ENCODE measurements at places on chromosomes 16 and 17. TPM values are rescaled to one million over a fixed set of nuclear protein-coding genes. Genes with fewer than 3 reads are reported as not detected.

Gene MT1M
- total RNA-seq = not detected

Gene CENPN
- total RNA-seq = 52.2 TPM

Gene GAS2L2
- not detected for total RNA-seq

Gene SLC35B1
- total RNA-seq = 88.9 TPM

Gene KRTAP16-1
- total RNA-seq = not detected

DNA sequence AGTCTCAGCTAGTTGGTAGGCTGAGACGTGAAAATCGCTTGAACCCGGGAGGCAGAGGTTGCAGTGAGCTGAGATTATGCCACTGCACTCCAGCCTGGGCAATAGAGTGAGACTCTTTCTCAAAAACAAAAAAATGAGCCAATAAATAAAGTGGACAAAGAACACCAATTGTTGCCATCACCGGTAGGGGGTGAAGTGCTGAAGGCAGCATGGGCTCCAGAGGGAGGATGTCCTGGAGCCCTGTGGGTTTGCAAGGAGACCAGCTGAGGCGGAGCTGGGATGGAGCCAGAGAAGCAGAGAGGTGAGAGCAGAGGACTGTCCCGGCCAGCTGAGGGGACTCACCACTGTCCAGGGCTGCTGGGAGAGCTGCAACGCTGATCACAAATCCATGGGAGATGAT, 13.8 kb downstream of the CHST6 start:
- no peak for DNase-seq
- no peak overlapping the region for H3K27ac ChIP-seq
- H3K36me3 ChIP-seq = no peaks in the 10 kb centered on the region
- no peak overlapping the region for H3K4me3 ChIP-seq

DNA sequence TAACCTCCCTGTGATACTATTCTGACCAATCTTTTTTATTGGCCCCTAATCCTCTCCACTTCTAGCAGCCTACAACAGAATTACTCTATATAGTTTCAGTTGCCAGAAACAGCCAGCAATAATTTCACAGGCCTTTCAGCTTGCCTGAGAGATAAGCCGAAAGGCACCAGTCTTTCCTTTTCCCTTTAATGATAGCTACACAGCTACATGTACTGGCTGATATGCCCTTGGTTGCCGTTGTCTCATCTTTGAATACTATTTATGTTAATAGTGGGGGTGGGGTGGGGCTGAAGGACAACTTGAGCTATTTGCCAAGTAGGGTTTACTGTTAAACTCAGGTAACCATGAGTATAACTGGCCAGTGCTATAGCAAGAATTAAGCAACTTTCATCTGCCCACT, 35.8 kb upstream of the RASL10B start:
- no peaks in the 10 kb centered on the region for H3K4me1 ChIP-seq
- no peak overlapping the region for H3K4me3 ChIP-seq
- H3K36me3 ChIP-seq = peaks cover 16% of the 10 kb centered on the region
- H3K27ac ChIP-seq = no peak overlapping the region

DNA sequence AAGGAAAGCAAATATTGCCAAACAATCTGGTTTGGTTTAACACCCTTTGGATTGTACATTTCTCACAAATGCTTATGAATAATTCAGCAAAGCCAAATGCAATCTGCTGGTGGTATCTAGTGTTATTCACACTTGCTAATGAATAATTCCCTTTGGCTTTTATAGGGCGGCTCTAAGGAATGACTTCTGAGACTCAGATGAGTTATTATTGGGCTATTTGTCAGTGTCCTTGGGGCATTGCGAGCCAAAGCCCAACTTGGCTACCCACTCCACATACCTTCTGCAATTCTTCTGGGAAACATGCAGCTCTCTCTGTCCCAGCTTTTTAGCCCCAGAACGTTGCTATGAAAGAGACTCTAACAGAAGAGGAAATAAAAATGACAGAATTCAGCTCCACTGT, 41.1 kb downstream of the FTO start:
- H3K4me3 ChIP-seq = no peak overlapping the region
- no peak overlapping the region for H3K27ac ChIP-seq
- no peaks in the 10 kb centered on the region for H3K36me3 ChIP-seq
- no peak for DNase-seq
- H3K27me3 ChIP-seq = no peaks in the 10 kb centered on the region

DNA sequence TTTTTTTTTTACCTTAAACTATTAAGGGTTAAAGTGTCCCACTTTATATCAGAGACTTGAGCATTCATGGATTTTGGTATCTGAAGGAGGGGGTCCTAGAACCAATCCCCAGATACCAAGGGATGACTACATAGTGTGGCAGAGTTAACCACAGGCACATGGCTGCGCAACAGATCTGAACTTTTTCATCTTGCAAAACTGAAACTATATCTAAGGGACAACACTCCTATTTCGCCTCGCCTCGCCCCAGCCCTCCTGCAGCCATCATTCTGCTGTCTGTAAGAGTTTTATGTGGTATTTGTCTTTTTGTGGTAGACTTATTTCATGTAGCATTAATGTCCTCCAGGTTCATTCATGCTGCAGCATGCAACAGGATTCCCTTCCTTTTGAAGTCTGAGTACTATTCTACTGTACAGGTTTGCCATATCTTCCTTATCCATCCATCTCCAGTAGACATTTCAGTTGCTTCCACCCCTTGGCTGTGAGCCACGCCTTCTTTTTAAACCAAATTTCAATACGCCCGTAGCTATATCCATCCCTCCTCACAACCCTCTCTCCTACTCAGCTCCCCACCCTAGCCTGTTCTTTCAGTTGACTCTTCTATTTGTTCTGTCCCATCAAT, 53.2 kb downstream of the AMFR start:
- H3K27me3 ChIP-seq = no peaks in the 10 kb centered on the region
- DNase-seq = no peak
- H3K4me3 ChIP-seq = no peak overlapping the region
- H3K4me1 ChIP-seq = peaks cover 5% of the 10 kb centered on the region

GRCh38 chr17:83196024-83196365, 116.6 kb downstream of the METRNL start:
- no peak overlapping the region for H3K4me3 ChIP-seq
- no peaks in the 10 kb centered on the region for H3K36me3 ChIP-seq
- no peak overlapping the region for H3K27ac ChIP-seq
- H3K27me3 ChIP-seq = no peaks in the 10 kb centered on the region

DNA sequence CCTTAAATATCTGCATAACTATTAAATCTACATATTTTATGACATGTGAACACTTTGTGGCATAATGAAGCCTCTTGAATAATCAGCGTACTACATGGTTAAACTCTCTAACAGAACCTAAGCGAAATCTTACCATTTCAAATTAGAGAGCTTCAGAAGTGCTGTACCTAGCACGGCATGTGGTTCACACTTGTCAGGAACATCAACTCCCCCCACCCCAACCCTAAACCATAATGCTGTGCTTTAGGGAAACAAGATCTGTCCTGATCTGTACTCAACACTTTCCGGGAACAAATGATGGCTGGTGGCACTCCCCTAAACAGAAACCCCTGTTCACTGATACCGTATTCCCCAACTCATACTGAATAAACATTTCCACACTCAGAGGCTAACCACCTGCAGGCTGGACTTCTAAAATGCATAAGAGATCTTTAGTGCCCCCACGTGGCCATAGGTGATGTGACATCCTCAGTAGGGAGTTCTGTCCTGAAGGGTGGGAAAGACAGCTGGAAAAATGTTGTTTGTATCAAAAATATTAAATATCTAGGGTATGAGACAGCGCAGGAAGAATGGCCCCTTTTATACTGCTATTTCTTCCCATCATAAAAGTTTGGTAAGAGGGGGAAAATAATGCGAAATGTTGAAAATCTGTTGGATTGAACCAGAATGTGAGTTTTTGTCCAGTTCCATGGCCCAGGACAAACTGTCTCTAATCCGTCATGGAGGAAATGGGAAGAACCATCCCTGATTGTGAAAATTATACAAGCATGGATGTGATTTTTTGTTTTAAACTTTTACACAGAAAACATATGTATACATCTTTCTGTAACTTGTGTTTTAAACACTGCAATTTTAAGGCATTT, 88.6 kb downstream of the USP31 start:
- H3K27me3 ChIP-seq = no peaks in the 10 kb centered on the region
- H3K4me1 ChIP-seq = no peaks in the 10 kb centered on the region
- no peak overlapping the region for H3K4me3 ChIP-seq
- no peaks in the 10 kb centered on the region for H3K36me3 ChIP-seq

- no peaks in the 10 kb centered on the region for H3K27me3 ChIP-seq
- no peak for DNase-seq
- H3K27ac ChIP-seq = no peak overlapping the region
- H3K4me1 ChIP-seq = peaks cover 36% of the 10 kb centered on the region
- no peak overlapping the region for H3K4me3 ChIP-seq
Observed at GRCh38 chr16:27289669-27290068, 21.1 kb upstream of the NSMCE1 start.

DNA sequence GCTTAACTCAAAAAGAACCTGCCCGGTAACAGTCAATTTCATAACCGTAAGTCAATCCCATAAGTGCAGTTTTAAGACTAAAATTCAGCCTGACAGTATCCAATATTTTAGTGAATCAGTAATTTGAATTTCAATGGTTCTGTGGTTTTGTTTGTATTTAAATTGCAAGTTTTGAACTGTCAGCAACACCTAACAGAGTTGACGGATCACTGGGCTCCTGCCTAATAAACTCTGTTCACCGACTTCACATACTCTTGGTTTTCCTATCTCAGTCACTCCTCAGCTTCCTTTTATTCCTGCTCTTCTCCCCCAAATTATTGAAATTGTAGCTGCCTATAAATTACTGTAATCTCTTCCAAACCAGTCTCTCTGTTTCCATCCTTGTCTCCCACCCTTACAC, 12.5 kb downstream of the SIAH1 start:
- H3K27me3 ChIP-seq = no peaks in the 10 kb centered on the region
- no peak for DNase-seq
- peaks cover 4% of the 10 kb centered on the region for H3K4me1 ChIP-seq
- no peak overlapping the region for H3K27ac ChIP-seq

DNA sequence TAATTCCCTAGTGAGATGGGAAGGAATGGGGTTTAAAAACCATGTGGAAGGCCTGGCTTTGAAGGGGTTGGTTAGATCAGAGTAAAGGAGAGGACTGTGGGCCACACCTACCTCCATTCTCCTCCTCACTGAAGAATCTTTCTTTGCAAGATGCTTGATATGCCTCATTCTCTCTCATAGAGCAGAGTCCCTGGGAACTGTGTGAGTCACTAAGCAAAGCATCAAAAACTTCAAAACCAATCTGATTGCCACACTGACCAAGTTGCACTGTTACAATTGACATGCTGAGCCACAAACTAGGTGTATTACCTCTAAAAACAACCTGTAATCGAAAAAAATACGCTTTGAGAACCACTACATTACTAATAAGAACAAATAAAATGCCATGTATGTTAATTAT, 2.0 kb downstream of the TUBD1 start:
- no peak overlapping the region for H3K4me3 ChIP-seq
- peaks cover 24% of the 10 kb centered on the region for H3K4me1 ChIP-seq
- H3K27me3 ChIP-seq = no peaks in the 10 kb centered on the region
- H3K36me3 ChIP-seq = peaks cover 4% of the 10 kb centered on the region

GRCh38 chr17:28612531-28612930, 1.5 kb downstream of the RSKR start:
- H3K4me3 ChIP-seq = no peak overlapping the region
- H3K27ac ChIP-seq = no peak overlapping the region
- no peak for DNase-seq
- H3K27me3 ChIP-seq = no peaks in the 10 kb centered on the region
- no peaks in the 10 kb centered on the region for H3K4me1 ChIP-seq

GRCh38 chr16:64408699-64409098, 713.2 kb downstream of the CDH11 start:
- H3K4me3 ChIP-seq = no peak overlapping the region
- DNase-seq = no peak
- H3K36me3 ChIP-seq = no peaks in the 10 kb centered on the region
- H3K4me1 ChIP-seq = no peaks in the 10 kb centered on the region

- H3K36me3 ChIP-seq = no peaks in the 10 kb centered on the region
- H3K4me1 ChIP-seq = peaks cover 15% of the 10 kb centered on the region
- peak overlapping the region; percentile 62 for H3K4me3 ChIP-seq
Observed at GRCh38 chr17:27455236-27455913, 873 bp upstream of the KSR1 start.

DNA sequence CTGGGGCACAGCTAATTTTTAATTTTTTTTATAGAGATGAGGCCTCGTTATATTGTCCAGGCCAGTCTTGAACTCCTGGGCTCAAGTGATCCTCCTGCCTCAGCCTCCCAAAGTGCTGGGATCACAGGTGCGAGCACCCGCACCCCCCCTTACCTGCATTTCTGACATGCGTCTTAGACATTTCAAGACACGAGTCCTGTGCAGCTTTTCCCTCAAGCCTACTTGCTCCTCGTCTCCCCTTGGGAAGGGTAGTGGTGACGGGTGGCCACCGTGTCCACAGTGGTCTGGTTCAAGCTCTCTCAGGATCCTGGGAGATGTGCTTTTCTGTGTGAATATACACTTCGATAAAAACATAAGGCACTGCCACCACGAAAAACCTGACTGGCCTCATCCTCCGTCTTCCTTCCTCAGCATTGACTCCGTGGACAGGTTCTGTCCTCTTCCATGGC, 9.6 kb downstream of the CANT1 start:
- H3K27me3 ChIP-seq = no peaks in the 10 kb centered on the region
- H3K4me3 ChIP-seq = no peak overlapping the region
- no peak overlapping the region for H3K27ac ChIP-seq
- H3K4me1 ChIP-seq = peaks cover under 1% of the 10 kb centered on the region

DNA sequence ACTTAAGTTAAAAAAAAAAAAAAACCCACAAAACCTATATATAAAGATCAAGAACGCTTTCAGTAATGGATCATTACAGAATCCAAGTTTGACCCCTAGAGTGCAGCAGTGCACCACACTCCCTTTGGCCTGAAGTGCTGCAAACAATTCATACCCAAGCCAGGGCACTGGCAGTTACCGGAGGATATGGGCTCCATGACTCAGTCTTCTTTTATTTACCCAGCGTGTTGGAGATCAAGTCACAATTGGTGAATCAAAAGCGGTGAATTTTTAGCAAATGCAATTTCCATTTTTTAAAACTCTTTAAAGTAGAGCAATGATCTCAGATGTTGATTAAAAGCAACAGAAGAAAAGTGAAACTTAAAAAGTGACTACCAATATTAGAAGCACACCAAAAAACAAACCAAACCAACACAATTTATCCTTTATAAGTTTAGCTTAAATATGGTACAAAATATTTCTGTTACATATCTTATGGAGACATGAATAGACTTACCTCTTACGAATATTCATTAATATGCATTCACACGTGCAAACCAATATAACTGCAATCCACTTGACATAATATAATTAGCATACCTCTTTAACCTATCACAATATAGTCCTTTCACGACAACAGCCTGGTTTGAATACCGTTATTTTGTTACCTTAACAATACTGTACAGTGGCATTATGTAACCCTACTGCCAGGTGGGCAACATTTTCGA, 46.3 kb downstream of the ZNF652 start:
- H3K36me3 ChIP-seq = peaks cover 23% of the 10 kb centered on the region
- DNase-seq = peak; percentile 70
- peak overlapping the region; percentile 9 for H3K4me3 ChIP-seq
- H3K27me3 ChIP-seq = no peaks in the 10 kb centered on the region
- no peak overlapping the region for H3K27ac ChIP-seq

GRCh38 chr17:48634493-48635208, 8.5 kb upstream of the HOXB9 start:
- H3K4me1 ChIP-seq = peaks cover 9% of the 10 kb centered on the region
- H3K27me3 ChIP-seq = peaks cover 58% of the 10 kb centered on the region
- no peak overlapping the region for H3K4me3 ChIP-seq
- H3K36me3 ChIP-seq = no peaks in the 10 kb centered on the region

- H3K27ac ChIP-seq = peak overlapping the region; percentile 70
- peaks cover 30% of the 10 kb centered on the region for H3K36me3 ChIP-seq
- H3K4me1 ChIP-seq = peaks cover 43% of the 10 kb centered on the region
- DNase-seq = peak; percentile 42
Observed at GRCh38 chr17:82240506-82241182, 11.8 kb downstream of the SLC16A3 start.
